ENCODE measurements at places on chromosomes 6 and 20. TPM values are rescaled to one million over a fixed set of nuclear protein-coding genes. Genes with fewer than 3 reads are reported as not detected.

GRCh38 chr20:19993958-19994669 lies 23.0 kb upstream of the NAA20 start:
- DNase-seq, result no peak

- DNase-seq, result no peak
These were observed 57.0 kb upstream of the EPB41L1 start for GRCh38 chr20:36097337-36098151.

DNA sequence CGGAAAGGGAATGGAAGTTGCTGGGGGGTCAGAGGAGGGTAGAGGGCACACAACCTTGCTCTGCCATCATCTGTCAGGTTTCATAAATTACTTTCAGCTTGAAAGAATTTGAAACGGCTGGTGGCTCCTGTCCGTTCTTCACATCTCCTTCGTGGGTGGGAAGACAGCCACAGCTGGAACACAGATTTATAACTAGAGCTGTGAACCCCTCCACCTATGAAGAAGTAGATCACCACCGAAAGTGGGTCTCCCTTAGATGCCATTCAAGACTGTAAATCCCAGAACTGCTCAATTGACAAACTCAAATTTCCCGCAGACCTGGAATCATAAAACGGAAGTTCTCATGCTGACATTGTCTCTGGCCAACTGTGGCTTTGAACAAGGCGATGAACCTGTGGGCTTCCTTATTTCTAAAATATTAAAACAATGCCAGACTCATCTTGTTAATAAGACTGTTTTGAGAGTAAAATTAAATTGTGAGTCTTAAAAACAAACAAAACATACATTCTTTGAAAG lies 65.3 kb downstream of the BTBD3 start:
- no peak for DNase-seq

The CLVS2 gene
- not detected for total RNA-seq

- DNase-seq, result no peak
These were observed 6.6 kb downstream of the KLHL31 start for GRCh38 chr6:53658992-53659391.

The RBM24 gene
- total RNA-seq, result 132 TPM

DNA sequence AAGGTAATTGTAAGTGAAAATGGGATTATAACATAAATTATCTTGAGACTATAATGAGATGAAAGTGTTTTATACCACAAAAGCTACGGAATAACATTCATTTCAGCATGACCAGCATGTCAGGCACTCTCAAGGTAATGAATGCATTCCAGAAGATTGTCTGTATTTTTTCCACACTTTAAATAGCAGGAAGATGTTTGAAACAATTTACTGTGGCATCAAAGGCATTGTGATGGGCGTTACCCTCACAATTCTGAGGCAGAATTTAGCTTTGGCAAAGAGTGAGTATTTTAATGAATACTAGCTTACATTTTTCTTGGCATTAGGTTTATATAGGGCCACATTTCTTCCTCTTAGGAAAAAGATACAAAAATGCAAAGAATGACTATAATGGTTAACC lies 627.2 kb downstream of the BCKDHB start:
- no peak for DNase-seq

The SNPH gene
- total RNA-seq, result 4.6 TPM

The ATP5F1E gene
- total RNA-seq, result 122 TPM

DNA sequence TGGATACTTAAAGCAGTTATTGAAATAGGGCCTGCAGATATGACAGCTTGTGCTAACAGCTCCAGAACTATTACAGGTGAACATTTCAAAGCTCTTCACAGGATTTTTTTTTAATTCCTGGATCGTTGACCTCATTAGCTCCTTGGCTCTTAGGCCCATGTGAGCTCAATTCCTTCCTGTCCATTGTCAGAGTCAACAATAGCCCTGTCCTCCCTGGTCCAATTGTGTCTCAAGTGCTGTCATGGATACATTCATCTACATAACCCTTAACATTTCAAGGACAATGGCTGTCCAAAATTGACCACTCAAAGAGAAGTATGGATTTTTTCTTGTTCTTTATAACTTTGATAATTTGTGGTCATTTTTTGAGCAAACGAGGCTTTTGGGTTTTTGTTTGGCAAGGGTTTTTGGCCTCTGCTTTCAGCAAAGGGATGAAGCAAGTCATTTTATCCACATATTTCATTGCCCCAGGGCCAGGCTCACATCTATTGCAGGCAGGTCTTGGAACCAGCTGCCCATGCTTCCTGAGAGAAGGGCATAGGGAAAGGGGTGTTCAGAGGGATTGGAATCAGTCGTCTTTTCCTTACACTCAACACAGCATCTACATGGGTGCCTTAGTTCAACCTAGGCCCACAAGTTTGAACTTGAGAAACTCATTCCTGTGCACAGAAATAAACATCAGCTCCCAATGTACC lies 282.1 kb downstream of the TPBG start:
- DNase-seq, result no peak
